HFFc6 (cell line): ENCODE measurements at places on chromosomes 1 and 21. TPM values are rescaled to one million over a fixed set of nuclear protein-coding genes. Genes with fewer than 3 reads are reported as not detected.
A peak's percentile ranks its signal among the peaks of the same experiment; 100 is the strongest.

GRCh38 chr21:26297851-26298250 is 127.3 kb upstream of the APP start:
- H3K4me3 ChIP-seq = no peak overlapping the region
- H3K27ac ChIP-seq = no peak overlapping the region
- no peak for DNase-seq

DNA sequence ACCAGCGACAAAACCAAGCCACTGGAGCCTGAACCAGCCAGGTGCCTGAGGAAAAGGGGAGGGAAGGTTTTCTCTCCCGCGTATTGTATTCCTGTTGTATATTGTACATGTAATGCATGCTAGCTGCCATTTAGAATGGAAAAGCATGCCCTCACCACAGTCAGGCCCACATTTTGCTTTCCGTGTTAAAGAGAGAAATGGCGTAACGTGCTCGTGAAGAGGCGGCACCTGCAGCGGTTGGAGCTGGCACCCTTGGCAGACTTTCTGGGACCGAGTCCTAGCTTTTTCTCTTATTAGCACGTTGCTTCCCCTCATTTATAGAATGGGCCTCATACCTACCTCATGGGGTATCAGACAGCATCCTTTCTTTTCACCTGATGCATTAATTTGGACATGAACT is 135.3 kb upstream of the IRF2BP2 start:
- no peak for DNase-seq

DNA sequence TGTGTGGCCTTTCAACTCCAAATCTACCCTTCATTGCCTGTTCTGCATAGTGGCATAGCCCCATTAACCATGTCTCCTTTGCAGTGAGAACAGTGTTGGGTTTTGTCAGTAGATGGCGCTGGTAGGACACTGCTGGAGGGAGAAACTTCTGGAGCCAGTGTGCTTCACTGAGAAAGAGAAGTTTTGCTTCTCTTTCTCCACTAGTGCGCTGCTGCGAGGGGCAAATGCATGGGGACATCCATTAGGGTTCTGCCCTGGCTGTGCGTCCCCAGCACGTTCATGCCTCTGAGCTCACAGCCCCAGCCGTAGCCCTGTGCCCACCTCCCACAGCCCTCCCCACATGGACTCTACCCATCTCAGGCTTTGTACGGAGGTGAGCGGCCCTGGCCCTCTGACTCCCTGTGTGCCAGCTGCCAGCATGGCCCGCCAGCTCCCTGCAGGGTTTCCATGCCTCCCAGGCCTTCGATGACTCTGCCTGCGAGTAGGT is 53.1 kb downstream of the RIMS3 start:
- H3K27ac ChIP-seq = no peak overlapping the region
- no peaks in the 10 kb centered on the region for H3K36me3 ChIP-seq
- no peaks in the 10 kb centered on the region for H3K4me1 ChIP-seq
- H3K27me3 ChIP-seq = peaks cover 14% of the 10 kb centered on the region
- DNase-seq = peak; percentile 60
- H3K4me3 ChIP-seq = no peak overlapping the region

- peaks cover 5% of the 10 kb centered on the region; the same call in 1 of the 2 replicates for H3K27me3 ChIP-seq
- H3K27ac ChIP-seq = no peak overlapping the region
- no peak overlapping the region for H3K4me3 ChIP-seq
- H3K4me1 ChIP-seq = peaks cover 20% of the 10 kb centered on the region
These were observed 242.3 kb downstream of the LMX1A start for GRCh38 chr1:165114022-165114888.

DNA sequence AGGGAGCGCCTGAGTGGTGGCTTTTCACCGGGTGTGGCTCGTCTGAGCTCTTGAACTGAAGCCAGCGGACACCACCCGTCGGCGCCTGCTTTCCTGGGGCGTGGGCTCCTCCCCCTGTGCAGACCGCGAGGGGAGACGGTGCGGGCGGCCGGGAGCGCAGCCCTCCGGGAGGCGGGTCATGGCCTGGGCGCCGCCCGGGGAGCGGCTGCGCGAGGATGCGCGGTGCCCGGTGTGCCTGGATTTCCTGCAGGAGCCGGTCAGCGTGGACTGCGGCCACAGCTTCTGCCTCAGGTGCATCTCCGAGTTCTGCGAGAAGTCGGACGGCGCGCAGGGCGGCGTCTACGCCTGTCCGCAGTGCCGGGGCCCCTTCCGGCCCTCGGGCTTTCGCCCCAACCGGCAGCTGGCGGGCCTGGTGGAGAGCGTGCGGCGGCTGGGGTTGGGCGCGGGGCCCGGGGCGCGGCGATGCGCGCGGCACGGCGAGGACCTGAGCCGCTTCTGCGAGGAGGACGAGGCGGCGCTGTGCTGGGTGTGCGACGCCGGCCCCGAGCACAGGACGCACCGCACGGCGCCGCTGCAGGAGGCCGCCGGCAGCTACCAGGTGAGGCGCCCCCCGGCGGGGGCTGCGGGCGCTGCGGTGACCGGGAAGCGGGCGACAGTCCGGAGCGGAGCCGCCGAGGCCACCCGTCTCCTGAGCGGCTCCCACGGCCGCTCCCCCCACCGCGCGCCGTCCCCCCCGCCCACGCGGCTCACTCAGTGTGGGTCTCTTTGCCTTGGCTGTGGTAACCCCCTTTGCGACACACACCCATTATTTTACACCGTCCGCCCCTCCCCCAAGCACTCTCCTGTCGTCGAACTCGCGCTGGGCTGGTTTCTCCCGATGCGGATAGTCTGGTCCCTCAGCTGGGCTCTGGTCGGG is at the start of gene TRIM58:
TSS of gene TRIM58 (plus strand) at position 119 of the 916 bp plus-strand sequence. CDS start at position 179, 60 bp downstream.
- no peak within 1 kb of the TSS for H3K27ac ChIP-seq
- no peak within 1 kb of the TSS for H3K4me3 ChIP-seq
- H3K27me3 ChIP-seq = no peaks in the 10 kb centered on the region; the same call in none of the 2 replicates
- peaks cover 7% of the 10 kb centered on the region; the same call in 1 of the 2 replicates for H3K36me3 ChIP-seq
- H3K4me1 ChIP-seq = peaks cover 6% of the 10 kb centered on the region; the same call in 1 of the 2 replicates

GRCh38 chr1:24084050-24084449 is 27.9 kb downstream of the MYOM3 start:
- no peak for DNase-seq
- no peak overlapping the region for H3K4me3 ChIP-seq
- H3K36me3 ChIP-seq = no peaks in the 10 kb centered on the region
- H3K4me1 ChIP-seq = peaks cover 7% of the 10 kb centered on the region; the same call in 1 of the 2 replicates

- DNase-seq = no peak
- peaks cover 7% of the 10 kb centered on the region for H3K4me1 ChIP-seq
- no peak overlapping the region for H3K4me3 ChIP-seq
- H3K27ac ChIP-seq = no peak overlapping the region
- H3K27me3 ChIP-seq = no peaks in the 10 kb centered on the region
These were observed 102.2 kb downstream of the PHTF1 start for GRCh38 chr1:113657126-113657525.

DNA sequence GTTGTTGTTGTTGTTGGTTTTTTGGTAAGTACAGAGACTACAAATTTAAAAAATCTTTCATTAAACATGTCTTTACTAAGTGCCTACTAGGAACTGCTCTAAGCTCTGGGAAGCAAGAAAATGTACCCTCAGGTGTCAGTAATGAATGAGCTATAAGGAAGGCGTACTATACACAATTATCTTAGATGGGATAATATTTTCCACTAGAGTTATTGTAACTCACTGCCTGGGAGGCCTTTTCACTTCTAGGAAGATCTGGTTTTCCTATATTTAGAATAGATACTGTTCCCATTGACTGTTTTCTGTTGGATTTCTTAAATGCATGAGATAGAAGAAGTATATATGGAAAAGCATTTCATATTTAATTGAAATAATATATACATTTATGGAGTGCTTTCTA is 19.6 kb downstream of the CLIC4 start:
- H3K4me1 ChIP-seq = peaks cover 46% of the 10 kb centered on the region
- H3K27me3 ChIP-seq = no peaks in the 10 kb centered on the region
- H3K4me3 ChIP-seq = peak overlapping the region; percentile 14; the same call in 1 of the 2 replicates
- H3K27ac ChIP-seq = peak overlapping the region; percentile 54
- no peaks in the 10 kb centered on the region; the same call in 1 of the 2 replicates for H3K36me3 ChIP-seq

DNA sequence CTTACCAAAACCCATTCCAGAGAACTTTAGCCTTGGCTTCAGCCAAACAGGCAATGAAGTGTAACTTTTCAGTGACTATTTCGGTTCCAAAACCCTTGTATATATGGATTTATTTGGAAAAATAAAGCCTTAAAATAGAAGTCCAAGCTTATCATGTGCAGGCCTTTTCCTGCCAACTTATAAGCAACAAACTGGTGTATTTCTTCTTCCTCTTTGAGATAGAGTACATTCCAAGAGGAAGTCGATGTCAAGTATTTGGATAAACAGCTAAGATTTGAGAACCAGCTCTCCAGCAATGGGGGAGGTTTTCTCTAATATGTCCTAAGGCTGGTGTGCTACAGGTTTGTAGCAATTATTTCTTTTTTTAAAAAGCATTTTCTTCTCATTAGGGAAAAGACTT is 407.8 kb downstream of the DUSP10 start:
- H3K4me1 ChIP-seq = peaks cover 34% of the 10 kb centered on the region
- no peaks in the 10 kb centered on the region; the same call in 1 of the 2 replicates for H3K27me3 ChIP-seq
- peaks cover 17% of the 10 kb centered on the region for H3K36me3 ChIP-seq
- no peak overlapping the region for H3K27ac ChIP-seq

DNA sequence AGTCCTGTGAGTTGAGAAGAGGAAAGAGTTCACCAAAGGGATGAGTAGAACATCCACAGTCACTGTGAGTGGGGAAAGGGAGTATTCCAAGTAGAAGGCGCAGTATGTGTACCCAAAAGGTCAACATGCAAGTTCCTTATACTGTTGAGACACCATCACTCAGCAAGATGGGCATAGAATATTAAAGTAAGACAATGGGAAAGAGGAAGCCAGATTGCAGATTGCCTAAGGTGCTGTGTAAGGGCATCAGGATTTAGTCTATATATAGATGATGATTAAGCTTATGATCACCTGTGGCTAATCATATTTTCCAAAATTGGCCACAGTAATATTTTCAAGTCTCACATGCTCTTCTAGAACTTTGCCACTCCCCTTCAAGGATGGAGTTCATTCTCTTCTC is 120.1 kb upstream of the CAMK1G start:
- H3K27ac ChIP-seq = no peak overlapping the region
- no peak overlapping the region for H3K4me3 ChIP-seq
- H3K36me3 ChIP-seq = peaks cover 6% of the 10 kb centered on the region; the same call in 1 of the 2 replicates

DNA sequence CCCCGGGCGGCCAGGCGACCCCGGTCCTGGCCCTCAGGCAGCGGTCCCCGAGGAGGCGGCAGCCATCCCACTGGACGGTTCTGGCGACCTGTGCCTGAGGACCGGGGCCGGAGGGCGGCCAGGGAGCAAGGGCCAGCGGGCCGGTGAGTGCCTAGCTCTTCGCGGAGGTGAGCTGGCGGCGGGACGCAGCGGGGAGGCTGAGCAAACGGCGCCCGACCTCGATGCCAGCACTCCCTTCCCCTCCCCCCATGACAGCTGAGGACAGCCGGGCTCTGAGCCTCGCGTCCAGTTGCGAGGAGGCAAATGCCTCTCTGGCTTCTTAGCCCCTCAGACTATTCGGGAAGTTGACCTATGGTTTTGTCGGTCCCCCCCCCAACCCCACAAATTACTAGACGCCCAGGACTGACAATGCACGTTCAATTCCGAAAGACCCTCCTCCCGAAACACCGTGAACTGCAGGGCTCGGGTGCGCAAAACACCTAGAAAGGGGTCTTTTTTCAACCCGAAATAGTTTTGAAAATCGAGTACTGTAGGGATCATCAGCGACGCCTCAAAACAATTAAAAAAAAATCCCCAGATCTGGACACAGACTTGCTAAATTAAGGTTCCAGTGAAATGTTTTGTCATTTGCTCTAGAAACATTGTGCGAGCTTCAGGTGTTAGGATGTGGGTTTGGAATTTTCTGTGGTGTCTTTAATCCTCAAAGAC is 8.3 kb downstream of the CDKN2C start:
- DNase-seq = peak; percentile 19
- peaks cover 55% of the 10 kb centered on the region for H3K4me1 ChIP-seq
- H3K36me3 ChIP-seq = peaks cover 13% of the 10 kb centered on the region
- peak overlapping the region; percentile 84 for H3K27ac ChIP-seq
- peak overlapping the region; percentile 91 for H3K4me3 ChIP-seq

DNA sequence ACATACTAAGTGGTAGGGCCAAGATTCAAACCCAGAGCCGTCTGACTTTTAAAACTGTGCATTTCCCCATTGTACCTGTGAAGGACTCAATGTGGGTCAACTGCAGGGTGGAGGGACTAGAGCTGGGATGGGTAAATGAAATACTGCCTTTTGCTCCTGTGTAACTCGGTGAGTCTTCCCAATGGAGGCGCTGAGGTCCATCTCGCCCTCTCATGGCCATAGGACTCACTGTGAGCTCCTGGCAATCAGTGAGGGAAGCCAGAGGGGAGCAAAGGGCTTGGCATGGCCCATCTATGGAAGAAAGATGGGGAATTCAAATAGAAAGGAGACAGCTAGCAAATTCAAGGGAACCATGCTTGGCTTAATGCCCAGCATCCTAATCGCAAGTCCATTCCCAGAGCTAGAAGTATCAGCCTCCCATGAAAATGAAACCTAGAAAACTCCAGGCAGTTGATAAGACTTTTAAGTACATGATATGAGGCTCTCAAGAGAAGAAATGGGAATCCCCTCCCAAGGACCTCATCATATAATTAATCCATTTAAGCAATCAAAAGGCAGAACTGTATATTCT is 25.4 kb upstream of the CGN start:
- H3K4me1 ChIP-seq = no peaks in the 10 kb centered on the region
- no peak overlapping the region for H3K27ac ChIP-seq
- H3K4me3 ChIP-seq = no peak overlapping the region
- 0 out of 2 replicates have a peak, but pooled peaks cover 7% of the 10 kb centered on the region for H3K36me3 ChIP-seq
- DNase-seq = no peak

DNA sequence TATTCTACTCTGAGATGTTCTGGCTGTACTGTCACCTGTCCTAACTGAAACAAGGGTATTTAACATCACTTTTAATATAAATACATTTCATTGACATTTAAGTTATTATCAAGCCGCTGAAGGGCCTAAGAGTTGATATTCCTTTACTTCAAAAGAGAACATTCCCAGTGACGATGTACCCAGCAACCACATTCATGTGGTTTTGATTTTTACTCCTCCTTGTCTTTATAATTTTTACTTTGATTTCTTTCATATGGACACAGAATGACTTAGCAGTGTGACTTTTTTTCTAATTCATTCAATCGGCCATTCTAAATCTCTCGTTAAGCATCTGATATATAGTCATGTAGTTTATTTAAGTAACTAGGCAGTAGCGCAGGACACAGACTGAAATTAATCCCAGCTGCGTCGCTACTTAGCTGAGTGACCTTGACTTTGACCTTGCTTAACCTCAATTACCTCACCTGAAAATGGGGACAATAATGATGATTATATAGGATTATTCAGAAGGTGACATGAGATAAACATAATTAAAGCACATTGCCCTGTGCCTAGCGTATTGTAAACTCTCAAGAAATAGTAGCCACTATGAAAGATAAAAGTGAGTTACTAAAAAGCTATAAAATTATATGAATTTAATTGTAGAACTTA is 476.6 kb downstream of the SETD4 start:
- DNase-seq = no peak
- no peak overlapping the region for H3K27ac ChIP-seq
- H3K4me3 ChIP-seq = no peak overlapping the region
- H3K36me3 ChIP-seq = 0 out of 2 replicates have a peak, but pooled peaks cover 4% of the 10 kb centered on the region
- peaks cover 2% of the 10 kb centered on the region; the same call in 1 of the 2 replicates for H3K27me3 ChIP-seq

- DNase-seq = no peak
- H3K27me3 ChIP-seq = peaks cover 48% of the 10 kb centered on the region
- no peaks in the 10 kb centered on the region for H3K4me1 ChIP-seq
These were observed 8.3 kb downstream of the DISP3 start for GRCh38 chr1:11487196-11487751.

The MROH9 gene
- 0.11 to 0.17 TPM in 2 of 3 replicates, not detected in the other for total RNA-seq

The KLF17 gene
- total RNA-seq = not detected in 3 replicates

The FCRL5 gene
- not detected in 3 replicates for total RNA-seq

The SLFNL1 gene
- total RNA-seq = 0.13 TPM in 1 of 3 replicates, not detected in the others

The TRIM67 gene
- not detected in 3 replicates for total RNA-seq

The XCL1 gene
- total RNA-seq = not detected in 2 replicates

The PTAFR gene
- total RNA-seq = 0.32 to 0.57 TPM (median 0.35 TPM) in 3 replicates

The OR2L2 gene
- not detected in 3 replicates for total RNA-seq

The DRAXIN gene
- not detected in 2 replicates for total RNA-seq

The GOLT1A gene
- not detected in 2 replicates for total RNA-seq

The OR4F16 gene
- not detected in 3 replicates for total RNA-seq

The CFHR4 gene
- not detected in 3 replicates for total RNA-seq

The CHI3L1 gene
- not detected in 3 replicates for total RNA-seq

The AQP10 gene
- total RNA-seq = not detected in 3 replicates

The ZNF648 gene
- not detected in 3 replicates for total RNA-seq
